ENCODE measurements at places on chromosomes 13 and 19. TPM values are rescaled to one million over a fixed set of nuclear protein-coding genes. Genes with fewer than 3 reads are reported as not detected.

- DNase-seq = no peak
Measured at GRCh38 chr19:29650772-29651387, 14.4 kb upstream of the PLEKHF1 start.

DNA sequence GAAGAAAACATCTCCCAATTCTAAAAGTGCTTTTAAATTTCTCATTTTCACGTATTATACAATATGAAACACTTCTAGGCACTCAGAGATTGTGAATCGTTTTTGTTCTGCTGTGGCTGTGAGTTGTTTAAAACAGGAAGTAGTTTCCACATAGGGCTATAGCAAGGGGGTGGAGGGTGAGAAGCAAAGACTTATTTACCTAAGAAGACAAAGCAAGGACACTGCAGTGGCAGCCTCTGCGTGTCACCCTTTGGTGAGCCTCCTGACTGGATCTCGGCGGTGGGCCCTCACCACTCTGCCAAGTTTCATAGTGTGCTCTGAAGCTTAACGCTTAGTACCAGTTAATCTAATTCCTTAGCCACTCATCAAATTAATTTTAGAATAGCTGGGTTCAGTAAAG is 56.8 kb downstream of the TNFSF13B start:
- no peak for DNase-seq

DNA sequence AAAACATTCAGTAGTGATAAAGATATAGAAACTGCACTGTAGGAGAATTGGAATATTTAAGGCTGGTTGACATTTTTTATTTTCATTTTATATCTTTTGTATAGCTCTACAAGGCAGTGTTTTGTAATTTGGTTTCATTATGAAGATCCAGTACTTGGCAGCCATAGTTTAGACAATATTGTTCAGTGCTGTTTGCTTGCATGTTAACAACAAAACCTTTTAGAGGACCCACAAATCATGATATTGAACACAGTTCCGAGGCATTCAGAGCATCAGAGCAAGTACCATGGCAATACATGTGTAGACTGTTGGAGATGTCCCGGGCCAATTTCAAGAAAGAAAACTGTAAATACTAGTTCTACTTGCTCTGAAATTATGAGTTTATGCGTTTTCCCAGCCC is 25.6 kb upstream of the GARRE1 start:
- no peak for DNase-seq

DNA sequence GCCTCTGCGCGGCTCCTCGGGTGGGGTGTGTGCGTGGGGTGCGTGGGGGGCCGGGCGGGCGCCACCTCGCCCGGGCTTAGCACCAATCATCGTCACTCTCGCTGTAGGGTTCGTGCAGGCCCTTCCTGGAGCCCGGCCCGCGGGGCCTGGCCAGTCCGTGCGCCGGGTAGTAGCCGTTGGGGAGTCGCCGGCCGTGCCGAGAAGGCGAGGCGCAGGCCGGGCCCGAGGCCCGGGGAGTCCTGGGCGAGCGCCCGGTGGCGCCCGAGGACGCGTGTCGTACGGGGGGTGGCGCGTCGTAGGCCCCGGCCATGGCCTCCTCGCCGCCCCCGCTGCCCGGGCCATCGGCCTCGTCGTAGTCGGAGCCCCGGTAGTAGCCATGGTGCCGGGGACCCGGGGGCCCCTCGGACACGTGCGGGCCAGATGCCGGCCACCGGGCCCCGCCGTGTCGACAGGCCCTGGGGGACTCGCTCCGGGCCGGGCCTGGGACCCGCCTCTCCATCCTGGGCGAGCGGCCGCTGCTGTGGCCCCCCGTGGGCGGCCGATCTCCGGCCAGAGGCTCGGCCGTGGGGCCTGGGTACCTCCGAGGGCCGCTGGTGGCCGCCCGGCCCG is 57.1 kb downstream of the IER2 start:
- DNase-seq = no peak

GRCh38 chr13:111326981-111327642 is 6.7 kb downstream of the TEX29 start:
- DNase-seq = peak; percentile 43

- DNase-seq = no peak
Measured at GRCh38 chr13:28353679-28354078, 141.2 kb downstream of the FLT1 start.

GRCh38 chr13:50537029-50537428 is 306.5 kb downstream of the DLEU7 start:
- no peak for DNase-seq

SHISA7 gene
- 1.0 TPM for total RNA-seq

AMER2 gene
- total RNA-seq = 0.57 TPM

CALR3 gene
- 0.32 TPM for total RNA-seq

ATP1A3 gene
- total RNA-seq = 35.8 TPM

All from H1 (cell line).